ENCODE measurements at places on chromosomes 1 and 21. TPM values are rescaled to one million over a fixed set of nuclear protein-coding genes. Genes with fewer than 3 reads are reported as not detected.

- no peaks in the 10 kb centered on the region for H3K36me3 ChIP-seq
- no peak for DNase-seq
- H3K27ac ChIP-seq: no peak overlapping the region
- no peaks in the 10 kb centered on the region for H3K4me1 ChIP-seq
These were observed 280.7 kb upstream of the PLXNA2 start for GRCh38 chr1:208524925-208525324.

DNA sequence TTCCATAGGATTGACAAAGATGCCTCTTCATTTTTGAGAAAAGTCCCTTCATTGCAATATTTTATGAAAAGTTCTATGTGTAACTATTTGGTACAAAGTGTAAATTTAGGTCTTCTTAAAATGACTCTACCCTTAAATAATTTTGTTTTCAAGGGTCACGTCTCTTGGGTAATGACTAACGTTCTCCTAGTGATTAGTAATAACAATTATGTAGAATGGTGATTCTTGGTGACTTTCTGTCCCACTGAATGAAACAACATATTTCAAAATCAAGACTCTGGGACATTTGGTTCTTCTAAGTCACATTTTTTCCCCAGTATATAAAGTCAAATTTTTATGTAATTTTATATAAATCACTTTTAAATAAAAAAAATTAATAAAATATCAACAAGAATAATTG, 277.5 kb upstream of the ADAMTS5 start:
- DNase-seq: no peak
- no peaks in the 10 kb centered on the region for H3K4me1 ChIP-seq
- no peaks in the 10 kb centered on the region for H3K36me3 ChIP-seq
- H3K27me3 ChIP-seq: no peaks in the 10 kb centered on the region

DNA sequence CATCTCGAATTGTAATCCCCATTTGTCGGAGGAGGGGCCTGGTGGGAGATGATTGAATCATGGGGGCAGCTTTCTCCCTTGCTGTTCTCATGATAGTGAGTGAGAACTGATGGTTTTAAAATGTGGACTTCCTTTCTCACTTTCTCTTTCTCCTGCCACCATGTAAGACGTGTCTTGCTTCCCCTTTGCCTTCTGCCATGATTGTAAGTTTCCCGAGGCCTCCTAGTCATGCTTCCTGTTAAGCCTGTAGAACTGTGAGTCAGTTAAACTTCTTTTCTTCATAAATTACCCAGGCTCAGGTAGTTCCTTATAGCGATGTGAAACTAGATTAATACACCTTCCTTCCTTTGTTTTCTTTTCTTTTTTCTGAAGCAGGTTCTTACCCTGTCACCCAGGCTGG, 13.9 kb downstream of the DNAJC6 start:
- DNase-seq: peak; percentile 17
- H3K4me3 ChIP-seq: no peak overlapping the region
- peaks cover 2% of the 10 kb centered on the region for H3K36me3 ChIP-seq
- H3K27me3 ChIP-seq: no peaks in the 10 kb centered on the region
- no peak overlapping the region for H3K27ac ChIP-seq

- no peaks in the 10 kb centered on the region for H3K36me3 ChIP-seq
- peaks cover 10% of the 10 kb centered on the region for H3K4me1 ChIP-seq
- H3K27ac ChIP-seq: no peak overlapping the region
- DNase-seq: no peak
- no peak overlapping the region for H3K4me3 ChIP-seq
These were observed 81.6 kb downstream of the HHIPL2 start for GRCh38 chr1:222466150-222466865.

DNA sequence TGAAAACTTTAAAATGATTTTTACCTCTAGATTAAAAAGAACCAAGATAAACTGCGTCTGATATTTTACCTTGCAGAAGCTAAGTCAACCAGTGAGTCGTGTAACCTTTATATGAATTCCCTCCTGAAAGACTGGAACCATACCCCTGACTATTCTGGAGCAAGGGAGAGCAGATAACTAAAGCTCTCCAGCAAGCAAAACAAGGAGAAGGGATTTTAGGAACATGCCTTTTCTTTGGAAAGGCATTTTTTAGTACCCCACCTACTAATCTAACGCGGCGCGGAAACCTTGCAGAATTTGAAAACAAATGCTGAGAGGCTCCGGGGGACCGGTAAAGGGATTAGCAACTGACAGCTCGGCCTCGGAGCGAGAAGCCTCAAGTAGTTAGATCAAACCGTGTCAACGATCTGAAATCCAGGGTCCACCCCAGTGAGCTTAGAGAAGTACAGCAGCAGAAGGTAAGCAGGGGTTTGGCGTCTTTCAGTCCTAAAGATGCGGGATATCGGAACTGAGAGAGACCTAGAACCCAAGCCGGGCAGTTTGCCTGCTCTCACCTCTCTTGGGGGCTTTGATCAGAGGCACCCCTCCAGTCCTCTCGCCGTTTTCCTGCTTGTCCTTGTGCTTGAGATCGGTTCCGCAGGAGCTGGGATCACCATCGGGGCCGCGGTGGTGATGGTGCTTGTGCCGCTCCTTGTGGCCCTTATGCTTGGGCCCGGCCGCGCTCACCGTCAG, 954 bp downstream of the RSBN1 start:
- peak overlapping the region; percentile 98 for H3K4me3 ChIP-seq
- peaks cover 32% of the 10 kb centered on the region for H3K4me1 ChIP-seq
- no peaks in the 10 kb centered on the region for H3K27me3 ChIP-seq
- peak; percentile 46 for DNase-seq

DNA sequence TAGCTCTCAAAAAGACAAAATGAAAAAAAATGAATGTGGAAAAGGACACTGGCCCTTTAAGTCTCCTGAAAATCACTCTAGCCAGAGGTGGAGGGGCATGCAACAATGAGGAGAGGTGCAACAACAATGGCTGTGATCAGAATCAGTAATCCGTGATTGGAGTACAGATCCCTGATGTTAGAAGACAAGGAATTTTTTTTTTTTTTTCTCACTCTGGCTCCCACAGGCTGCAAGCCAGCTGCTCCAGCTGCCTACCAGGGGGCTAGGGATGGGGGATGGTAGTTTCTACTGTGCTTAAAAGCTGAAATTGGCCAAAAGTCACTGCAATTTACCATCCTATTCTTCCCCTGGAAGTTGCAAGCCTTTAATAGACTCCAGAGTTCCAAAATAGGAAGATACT, 54.5 kb downstream of the STYXL2 start:
- DNase-seq: no peak
- no peak overlapping the region for H3K27ac ChIP-seq
- peaks cover 3% of the 10 kb centered on the region for H3K36me3 ChIP-seq
- no peak overlapping the region for H3K4me3 ChIP-seq

DNA sequence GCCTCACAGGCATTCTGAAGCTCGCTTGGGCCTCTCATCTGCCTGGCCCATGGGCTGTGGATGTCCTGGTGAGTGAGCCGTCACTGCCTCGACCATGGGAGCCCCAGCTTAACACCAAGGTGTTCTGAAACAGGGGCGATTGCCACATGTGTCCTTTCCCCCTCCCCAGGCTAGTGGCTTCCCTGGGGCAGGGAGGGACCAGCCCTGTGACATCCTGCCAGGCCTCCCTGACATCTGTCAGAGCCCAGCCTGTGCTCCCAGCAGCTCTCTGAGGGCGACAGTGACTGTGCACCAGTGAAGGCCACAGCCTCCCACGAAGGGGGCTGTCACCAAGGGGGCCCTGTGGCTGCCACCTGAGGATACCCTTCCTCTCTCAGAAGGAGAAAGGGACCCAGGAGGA, 35.9 kb upstream of the CCDC27 start:
- no peak for DNase-seq
- no peaks in the 10 kb centered on the region for H3K36me3 ChIP-seq
- peaks cover 7% of the 10 kb centered on the region for H3K27me3 ChIP-seq
- H3K27ac ChIP-seq: no peak overlapping the region
- H3K4me1 ChIP-seq: peaks cover 6% of the 10 kb centered on the region
- H3K4me3 ChIP-seq: no peak overlapping the region

- H3K27ac ChIP-seq: no peak overlapping the region
- DNase-seq: no peak
- peaks cover 38% of the 10 kb centered on the region for H3K4me1 ChIP-seq
- H3K27me3 ChIP-seq: no peaks in the 10 kb centered on the region
- no peak overlapping the region for H3K4me3 ChIP-seq
- no peaks in the 10 kb centered on the region for H3K36me3 ChIP-seq
These were observed 235.8 kb upstream of the C1orf105 start for GRCh38 chr1:172184506-172185191.

- H3K27ac ChIP-seq: no peak overlapping the region
- no peaks in the 10 kb centered on the region for H3K4me1 ChIP-seq
- H3K4me3 ChIP-seq: no peak overlapping the region
- no peaks in the 10 kb centered on the region for H3K27me3 ChIP-seq
- DNase-seq: no peak
These were observed 20.5 kb upstream of the ARTN start for GRCh38 chr1:43913051-43913501.

Gene HSD3B1
- total RNA-seq: not detected

Gene CCDC185
- total RNA-seq: not detected

Gene ITLN2
- total RNA-seq: not detected

Gene CATSPERE
- total RNA-seq: 0.17 TPM

Gene TAS1R1
- not detected for total RNA-seq

Gene CA14
- not detected for total RNA-seq

Gene IVL
- total RNA-seq: not detected

All from activated naive CD4-positive, alpha-beta T cell treated with anti-CD3 and anti-CD28 coated beads for 36 hours (primary cell).